Stimulated activated CD8-positive, alpha-beta memory T cell treated with anti-CD3 and anti-CD28 coated beads, Interleukin-15, amount 100 ng/mL, for 24 hours (primary cell): ENCODE measurements at places on chromosomes 7 and 10.
A peak's percentile ranks its signal among the peaks of the same experiment; 100 is the strongest.

- DNase-seq = no peak
Measured at GRCh38 chr10:91677911-91678310, 45.0 kb upstream of the PPP1R3C start.

DNA sequence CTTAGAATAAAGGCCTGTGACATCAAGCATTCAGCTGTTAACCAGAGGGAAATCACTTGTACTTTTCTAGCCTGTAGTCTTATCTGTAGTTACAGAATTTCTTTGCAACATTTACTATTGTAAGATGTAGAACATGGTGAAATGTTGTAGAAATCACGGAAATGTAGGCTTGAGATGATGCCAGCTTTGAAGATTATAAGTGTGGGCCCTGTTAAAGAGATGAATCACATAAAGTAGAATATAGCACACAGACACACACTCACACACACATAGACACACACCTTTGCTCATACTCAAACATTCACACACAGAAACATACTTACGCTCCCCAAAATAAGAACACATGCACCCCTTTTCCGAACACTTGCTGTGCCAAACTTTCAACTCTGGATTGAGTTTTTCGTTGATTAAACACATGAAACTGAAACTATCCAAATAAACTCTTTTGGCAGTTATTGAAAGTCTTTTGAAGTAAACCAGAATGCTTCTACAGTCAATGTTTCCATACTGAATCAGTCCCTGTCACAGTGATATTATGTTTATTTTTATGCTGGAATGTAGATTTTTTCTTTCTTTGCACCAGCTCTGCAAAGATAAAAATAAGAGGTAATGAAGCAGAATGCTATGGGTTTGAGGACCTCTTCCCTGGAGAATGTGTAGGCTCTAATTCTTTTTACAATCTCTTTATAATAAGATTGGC lies 230.3 kb upstream of the MEOX2 start:
- no peak for DNase-seq

- DNase-seq = no peak
Measured at GRCh38 chr10:46266306-46266985, 20.4 kb upstream of the ANTXRL start.

DNA sequence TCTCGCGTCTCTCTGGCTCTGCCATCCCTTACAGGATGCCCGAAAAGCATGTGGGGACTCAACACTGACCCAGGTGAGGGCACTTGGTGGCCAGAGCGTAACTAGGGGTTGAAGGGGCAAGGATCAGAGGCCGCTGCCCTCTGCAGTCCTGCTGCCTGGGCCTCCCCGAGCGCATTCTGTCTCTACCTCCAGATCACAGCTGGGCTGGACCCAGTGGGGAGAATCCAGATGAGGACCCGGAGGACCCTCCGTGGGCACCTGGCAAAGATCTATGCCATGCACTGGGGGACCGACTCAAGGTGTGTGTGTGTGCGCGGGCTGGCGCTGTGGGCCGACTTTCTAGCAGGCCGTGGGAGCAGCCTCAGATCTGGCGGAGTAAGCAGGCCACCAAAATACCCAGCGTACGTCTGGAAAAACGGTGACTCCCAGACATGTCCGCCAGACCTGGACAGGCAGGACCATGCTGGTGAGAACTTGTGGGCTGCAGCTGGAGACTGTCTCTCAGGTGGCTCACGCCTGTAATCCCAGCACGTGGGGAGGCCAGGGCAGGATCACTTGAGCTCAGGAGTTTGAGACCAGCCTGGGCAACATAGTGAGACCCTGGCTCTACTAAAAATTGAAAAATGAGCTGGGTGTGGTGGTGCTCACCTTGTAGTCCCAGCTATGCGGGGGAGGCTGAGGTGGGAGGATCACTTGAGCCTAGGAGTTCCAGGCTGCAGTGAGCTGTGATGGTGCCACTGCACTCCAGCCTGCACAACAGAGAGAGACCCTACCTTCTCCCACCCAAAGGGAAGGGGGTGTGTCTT lies 3.2 kb downstream of the GNB2 start:
- no peak for DNase-seq

GRCh38 chr7:20794676-20795075 lies 8.0 kb upstream of the SP8 start:
- DNase-seq = no peak

GRCh38 chr10:45452743-45453452 lies 78.9 kb downstream of the ALOX5 start:
- no peak for DNase-seq

DNA sequence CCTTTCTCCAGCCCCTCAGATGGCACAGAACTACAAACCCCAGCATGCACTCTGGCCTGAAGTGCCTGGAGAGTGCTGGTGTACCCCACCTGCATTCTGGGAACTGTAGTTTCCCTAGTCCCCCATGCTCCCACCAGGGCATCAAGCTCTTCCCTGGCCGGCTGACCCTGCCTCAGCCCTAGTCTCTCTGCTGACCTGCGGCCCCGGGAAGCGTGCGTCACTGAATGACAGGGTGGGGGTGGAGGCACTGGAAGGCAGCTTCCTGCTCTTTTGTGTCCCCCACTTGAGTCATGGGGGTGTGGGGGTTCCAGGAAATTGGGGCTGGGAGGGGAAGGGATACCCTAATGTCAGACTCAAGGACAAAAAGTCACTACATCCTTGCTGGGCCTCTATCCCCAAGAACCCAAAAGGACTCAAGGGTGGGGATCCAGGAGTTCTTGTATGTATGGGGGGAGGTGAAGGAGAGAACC lies 2.1 kb downstream of the NOS3 start:
- DNase-seq = no peak

- no peak for DNase-seq
Measured at GRCh38 chr10:88456730-88457129, 126.4 kb downstream of the RNLS start.

DNA sequence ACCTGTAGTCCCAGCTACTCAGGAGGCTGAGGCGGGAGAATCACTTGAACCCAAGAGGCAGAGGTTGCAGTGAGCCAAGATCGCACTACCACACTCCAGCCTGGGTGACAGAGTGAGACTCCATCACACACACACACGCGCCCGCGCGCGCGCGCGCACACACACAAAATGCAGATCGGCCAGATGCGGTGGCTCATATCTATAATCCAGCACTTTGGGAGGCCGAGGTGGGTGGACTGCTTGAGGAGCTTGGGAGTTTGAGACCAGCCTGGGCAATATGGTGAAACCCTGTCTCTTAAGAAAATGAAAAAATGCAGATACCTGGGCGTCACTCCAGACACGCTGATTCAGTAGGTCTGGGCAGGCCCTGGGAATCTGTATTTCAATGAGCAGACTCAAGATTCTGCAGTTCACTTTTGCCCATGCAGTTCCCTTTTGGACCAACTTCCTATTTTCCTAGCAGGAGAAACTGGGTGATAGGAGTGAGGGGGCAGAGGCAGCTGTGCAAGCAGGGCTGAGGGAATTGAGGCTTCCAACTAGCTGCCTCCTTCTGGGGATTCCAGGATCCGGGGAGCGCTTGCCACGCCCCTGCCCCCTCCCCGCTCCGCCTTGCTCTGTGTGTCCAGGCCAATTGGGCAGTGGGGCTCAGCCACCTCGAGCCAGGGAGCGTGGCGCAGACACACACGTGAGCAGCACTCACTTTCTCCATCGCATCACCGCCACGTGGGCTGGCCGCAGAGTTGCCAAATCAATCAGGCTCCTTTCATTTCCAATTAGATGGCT lies 173.6 kb downstream of the SH3PXD2A start:
- no peak for DNase-seq

DNA sequence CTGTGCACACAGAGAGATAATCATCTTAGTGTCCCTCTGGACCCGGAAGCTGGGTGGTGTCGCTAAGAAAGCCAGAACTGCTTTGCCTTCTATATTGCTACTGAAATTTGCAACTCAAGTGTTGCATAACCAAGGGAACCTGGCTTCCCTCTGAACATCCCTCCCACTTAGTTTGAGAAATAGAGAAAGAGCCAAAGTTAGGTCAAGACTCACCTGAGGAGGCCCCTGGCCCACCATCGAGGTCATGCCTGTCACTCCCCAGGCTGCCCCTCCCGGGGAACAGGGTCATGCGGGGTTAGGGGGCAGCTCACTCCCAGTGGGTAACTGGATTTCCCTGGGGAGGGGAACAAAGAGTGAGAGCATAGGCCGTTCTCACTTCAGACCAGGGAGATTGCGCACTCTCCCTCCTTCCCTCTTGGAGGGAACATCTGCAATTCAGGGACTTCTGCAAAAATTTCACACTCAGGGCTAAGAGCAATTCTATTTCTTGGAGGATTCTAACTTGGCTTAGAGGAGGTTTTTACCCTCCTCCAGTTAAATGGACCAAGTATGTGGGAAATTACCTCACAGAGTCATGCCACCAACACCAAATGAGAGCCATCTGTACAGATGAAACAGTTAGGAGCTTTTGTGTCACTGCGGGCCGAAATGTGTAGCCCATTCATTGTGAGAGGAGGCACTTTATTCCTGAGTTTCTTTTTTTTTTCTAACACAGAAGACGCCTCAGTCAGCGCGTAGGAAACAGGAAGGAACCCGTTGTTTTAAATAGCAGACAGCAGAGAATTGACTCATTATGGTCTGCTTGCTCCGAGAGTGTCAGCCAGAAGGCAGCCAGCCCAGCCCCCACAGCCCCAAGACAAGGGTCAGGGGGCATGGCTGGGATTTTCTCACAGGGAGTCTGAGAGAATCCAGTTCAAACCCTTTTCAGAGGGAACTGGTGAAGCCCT lies 221.3 kb downstream of the ARHGAP12 start:
- DNase-seq = peak; percentile 13

DNA sequence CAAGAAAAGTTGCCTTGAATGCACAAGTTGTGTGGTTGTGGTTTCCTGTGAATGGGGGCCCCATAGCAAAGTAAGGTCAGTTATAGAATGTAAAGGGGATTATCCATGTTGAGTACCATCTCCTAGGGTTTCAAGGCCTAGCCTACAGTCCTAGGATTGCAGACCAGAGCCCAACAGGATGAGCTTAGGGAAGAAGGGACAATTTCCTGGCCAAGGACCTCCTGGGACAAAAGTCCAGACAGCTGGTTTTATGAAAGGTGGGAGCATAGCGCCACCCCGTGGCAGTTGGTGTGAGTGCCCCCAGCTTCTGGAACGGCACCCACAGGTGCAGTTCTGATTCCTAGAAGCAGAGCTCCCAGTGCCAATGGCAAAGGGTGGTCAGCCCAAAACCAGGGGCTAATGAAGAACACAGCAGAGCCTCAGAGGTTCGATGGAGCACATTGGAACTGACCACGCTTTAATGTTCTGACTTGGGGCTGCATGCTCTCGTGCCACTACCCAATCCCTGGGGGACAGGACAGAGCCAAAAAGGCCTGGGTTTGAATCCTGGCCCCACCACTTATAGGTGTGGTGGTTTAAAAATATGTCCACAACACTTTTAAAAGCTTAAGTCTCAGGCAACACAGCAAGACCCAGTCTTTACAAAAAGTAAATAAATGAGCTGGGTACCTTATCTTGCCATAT lies 25.8 kb upstream of the TMEM120A start:
- peak; percentile 47 for DNase-seq

GRCh38 chr10:113808168-113808567 lies 45.7 kb downstream of the DCLRE1A start:
- no peak for DNase-seq

DNA sequence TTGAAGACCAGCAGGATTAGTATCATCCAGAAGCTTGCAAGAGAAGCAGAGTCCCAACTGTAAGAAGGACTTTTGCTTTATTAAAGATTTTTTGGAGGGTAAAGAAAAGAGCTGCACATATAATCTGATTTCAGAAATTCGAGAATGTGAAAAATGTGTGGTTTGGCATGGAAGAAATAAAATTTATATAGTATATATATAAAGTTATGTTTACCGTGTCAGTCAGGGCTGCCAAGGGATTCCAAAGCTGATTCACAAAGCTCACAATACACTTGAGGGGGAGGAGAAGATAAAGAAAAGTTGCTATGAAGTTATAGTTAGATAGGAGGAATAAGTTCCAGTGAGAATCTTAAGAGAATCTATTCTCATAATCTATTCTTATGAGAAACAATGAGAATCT lies 231.8 kb upstream of the CACNA2D1 start:
- DNase-seq = no peak

GRCh38 chr10:62021128-62021665 lies 119.7 kb downstream of the ARID5B start:
- no peak for DNase-seq

DNA sequence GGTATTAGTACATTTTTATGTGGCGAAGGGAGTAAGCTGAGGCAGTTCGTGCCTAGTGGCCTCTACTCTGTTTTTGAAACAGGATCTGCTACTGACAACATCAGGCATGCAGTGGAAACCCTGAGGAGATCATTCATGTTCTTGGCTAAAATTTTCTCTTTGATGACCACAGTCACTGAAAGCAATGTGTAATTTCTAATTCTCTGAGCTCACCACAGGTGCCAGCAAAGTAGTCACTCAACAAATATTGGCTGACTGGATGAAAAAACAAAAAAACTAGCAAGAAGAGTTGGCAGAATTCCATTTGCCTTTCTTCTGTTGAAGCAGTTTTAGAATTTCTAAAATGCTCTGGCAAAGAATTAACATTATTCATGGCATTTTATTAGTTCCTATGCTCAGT lies 176.5 kb upstream of the KCTD7 start:
- no peak for DNase-seq

- no peak for DNase-seq
Measured at GRCh38 chr10:43041422-43042342, 35.2 kb upstream of the RET start.

DNA sequence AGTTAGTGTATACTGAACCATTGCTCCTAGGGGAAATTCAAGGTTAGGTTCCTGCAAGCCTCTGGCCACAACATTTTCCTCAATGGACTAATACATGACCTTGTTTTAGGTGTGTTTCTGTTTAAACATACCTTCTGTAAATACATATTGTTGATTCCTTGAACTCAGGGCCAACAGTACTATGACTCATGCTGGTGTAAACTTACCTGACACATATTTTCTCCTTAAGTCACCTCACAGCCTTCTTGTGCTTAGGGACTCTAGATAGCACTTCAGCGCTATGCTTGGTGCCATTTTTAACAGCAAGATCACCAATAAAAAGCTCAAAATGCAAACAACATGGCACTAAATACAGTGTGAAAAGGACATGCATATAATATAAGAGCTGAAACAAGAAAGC lies 176.4 kb downstream of the TAX1BP1 start:
- DNase-seq = no peak

DNA sequence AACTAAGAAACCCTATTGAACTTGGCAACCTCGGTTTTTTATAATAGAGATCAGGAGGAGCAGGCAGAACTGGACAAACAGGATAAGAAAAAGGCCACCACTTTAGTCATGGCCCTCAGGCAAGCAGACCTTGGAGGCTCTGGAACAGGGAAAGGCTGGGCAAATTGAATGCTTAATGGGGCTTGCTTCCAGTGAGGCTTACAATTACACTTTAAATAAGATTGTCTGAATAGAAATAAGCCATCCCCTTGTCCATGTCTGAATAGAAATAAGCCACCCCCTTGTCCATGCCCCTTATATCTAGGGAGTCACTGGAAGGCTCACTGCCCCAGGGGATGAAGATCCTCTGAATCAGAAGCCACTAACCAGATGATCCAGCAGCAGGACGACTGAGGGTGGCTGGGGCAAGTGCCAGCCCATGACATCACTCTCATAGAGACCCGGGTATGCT lies 40.6 kb downstream of the AKR1B15 start:
- DNase-seq = no peak
